ENCODE measurements at places on chromosomes 12 and 14. TPM values are rescaled to one million over a fixed set of nuclear protein-coding genes. Genes with fewer than 3 reads are reported as not detected.

Gene GAS2L3
- 9.2 TPM for total RNA-seq

Gene BEGAIN
- total RNA-seq, result 6.1 TPM

Gene RNASE7
- not detected for total RNA-seq

Gene CABP1
- 0.42 TPM for total RNA-seq
